Activated naive CD8-positive, alpha-beta T cell treated with anti-CD3 and anti-CD28 coated beads, Interleukin-2, amount 10 ng/mL, durations not matched to agents 7 days and 5 days (primary cell): ENCODE measurements at places on chromosomes 13 and 19.

- DNase-seq: no peak
Observed at GRCh38 chr13:32745509-32745908, 159.3 kb downstream of the PDS5B start.

- DNase-seq: no peak
Observed at GRCh38 chr19:41299046-41299754, 10.8 kb upstream of the CCDC97 start.

GRCh38 chr13:53612200-53612599 lies 583.6 kb downstream of the OLFM4 start:
- DNase-seq: no peak

- DNase-seq: no peak
Observed at GRCh38 chr19:50711196-50711595, 8.4 kb downstream of the SHANK1 start.

GRCh38 chr13:31909864-31910551 lies 121.6 kb upstream of the FRY start:
- DNase-seq: no peak

DNA sequence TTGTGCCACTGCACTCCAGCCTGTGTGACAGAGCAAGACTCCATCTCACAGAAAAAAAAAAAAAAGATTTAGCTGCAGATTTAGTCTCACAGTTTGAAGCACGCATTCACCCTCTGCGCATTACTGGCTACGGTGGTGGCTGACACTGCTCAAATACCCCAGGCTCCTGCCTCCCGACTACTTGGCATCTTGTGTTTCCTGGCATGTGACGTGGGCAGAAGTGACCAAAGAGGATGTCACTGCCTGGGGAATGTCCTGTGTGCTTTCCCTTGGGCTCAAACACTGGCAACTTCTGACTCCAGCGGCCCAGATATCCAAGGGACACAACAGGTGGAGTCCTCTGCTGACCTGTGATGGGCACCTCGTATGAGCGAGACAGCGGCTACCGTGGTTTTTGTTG lies 24.7 kb upstream of the EIF3G start:
- DNase-seq: no peak

- DNase-seq: no peak
Observed at GRCh38 chr19:47470447-47471195, 1.1 kb downstream of the SLC8A2 start.

DNA sequence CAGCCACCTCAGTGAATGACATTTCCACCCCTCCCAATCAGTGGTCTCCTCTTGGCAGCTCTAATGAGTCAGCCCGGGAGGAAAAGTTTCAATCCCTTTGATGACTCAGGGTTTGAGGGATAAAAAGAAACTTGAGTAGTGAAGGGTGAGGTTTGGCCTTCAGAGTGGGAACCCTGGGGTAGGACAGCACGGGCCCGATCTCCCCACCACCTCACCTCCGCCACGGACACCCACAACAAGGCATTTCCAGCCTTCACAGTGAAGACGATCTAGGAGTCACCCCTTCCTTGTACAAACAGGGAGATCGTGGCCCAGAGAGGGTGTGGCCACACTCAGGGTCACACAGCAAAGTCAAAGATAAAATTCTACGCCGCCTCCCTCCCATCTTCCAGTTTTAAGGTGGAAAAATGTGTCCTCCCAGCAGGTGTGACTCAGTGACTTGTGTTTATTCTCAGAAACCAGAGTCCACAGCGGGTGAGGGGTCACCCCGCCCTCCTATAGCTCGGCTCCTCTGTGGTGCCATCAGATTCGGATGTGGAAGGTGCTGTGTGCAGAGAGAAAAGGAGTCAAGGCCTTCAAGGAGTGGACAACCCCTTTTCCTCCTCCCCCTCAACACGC lies 12.3 kb downstream of the CIB3 start:
- DNase-seq: no peak

- no peak for DNase-seq
Observed at GRCh38 chr13:32008518-32009175, 22.9 kb upstream of the FRY start.

DNA sequence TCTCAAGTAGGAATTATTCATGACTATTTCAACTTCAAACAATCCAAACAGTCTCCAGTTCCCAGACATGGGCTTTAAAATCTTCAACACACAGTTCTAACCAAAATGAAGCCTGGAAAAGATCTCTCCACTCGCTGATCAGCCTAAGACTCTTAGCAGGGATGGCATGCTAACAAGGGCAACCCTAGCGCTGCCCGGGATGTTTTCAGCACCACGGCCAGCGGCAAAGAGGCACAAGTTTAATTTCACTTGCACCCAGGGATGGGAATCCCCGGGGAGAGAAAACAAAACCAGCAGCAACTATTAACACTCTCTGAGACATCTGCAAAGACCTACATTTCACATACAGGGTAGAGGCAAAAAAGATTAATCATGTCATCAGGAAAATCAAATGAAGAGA lies 43.0 kb downstream of the CACNA1A start:
- DNase-seq: peak; percentile 41

DNA sequence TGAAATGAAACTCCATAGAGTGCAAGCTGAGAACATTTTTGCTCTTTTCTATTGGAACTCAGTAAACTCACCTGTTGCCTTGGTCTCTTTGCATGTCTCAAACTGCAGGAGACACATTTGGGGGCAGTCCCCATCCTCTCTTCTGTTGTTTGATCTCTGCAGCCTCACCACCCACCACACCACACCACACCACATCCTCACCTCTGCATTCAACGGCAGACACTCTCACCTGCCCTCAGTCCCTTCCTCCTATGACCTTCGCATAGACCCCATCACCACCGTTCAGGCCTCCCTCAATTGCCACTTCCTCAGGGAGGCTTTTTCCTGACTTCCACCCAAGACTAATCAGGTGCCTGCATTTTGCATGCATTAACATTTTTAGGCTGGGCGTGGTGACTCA lies 14.4 kb upstream of the TPM4 start:
- peak; percentile 81 for DNase-seq

DNA sequence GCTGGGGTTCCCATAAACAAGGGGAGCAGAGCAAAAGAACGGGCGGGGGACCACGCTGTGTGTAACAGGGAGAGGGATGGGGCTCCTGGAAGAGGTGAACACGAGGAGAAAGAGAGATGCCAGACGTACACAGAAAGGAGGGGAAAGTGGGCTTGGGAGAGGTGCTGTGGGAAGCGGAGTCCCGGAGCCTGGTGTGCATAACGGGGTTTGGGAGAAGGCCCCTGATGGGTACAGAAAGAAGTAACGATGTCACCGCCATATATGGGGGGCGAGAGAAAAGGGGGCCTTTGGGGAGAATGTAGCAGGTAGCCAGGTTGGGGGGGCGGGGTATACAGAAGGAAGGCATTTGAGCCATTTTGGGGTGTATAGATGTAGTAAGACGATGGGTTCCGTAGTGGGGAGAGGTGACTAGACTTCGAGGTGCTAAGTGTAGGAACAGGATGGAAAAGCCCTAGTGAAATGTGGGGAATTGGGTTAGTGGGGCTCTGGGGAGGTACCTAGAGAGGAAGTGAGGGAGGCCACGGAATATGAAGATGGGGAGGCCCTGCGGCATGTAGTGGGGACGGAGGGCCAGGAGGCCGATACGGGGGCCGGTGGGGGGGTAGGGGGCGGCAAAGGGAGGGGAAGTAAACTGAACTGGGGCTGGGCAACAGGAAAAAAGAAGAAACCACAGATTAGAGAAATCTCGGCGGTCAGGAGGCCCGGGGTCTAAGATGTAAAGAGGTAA lies 787 bp downstream of the ZNF580 start:
- DNase-seq: no peak

DNA sequence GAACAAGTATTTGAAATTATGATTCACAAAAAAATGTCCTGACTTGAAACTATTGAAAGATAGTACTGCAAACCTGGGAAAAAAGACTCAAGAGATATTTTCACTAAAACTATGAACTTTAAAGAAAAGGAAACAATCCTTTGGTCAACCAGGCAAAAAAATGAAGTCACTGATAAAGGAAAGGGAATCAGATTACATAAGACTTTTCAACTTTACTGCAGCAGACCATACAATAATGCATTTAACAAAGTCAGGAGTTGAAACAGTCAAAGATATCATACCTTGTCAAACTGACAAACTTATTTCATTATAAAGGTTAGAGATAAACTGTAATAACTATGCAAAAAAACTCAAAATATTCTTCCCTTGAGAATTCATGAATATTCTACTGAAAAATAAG lies 361.6 kb downstream of the DLEU7 start:
- DNase-seq: no peak

- DNase-seq: no peak
Observed at GRCh38 chr13:79034341-79034740, 371.7 kb downstream of the RBM26 start.

- no peak for DNase-seq
Observed at GRCh38 chr13:33278913-33279312, 6.6 kb downstream of the STARD13 start.

DNA sequence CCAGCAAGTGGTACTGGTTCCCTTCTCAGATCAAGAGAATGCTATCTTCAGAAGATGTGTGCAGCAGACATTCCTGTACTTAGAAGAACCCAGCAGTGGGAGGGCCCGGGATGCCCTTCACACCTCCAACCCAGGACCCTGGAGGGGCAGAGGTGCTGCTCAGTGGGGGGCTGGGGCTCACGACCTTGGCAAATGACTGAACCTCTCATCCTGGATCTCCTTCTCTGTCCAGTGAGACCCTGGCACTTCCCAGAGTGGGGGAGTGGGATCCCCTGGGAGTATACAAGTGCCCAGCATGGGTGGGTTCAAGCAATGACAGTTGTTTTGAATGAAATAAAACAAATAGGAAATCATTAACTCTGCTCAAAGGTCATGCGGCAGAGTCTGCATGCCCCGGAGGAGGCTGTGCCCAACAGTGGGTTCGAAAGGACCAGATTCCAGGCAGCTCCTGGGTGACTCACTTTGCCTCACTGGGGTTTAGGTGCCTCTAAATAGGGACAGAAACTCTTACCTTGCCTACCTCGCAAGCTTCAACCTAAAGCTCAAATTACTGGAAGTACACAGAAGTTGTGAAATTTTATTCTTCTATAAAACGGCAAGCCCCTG lies 26.9 kb downstream of the GGACT start:
- no peak for DNase-seq

- peak; percentile 52 for DNase-seq
Observed at GRCh38 chr19:12784871-12785430, 6.3 kb upstream of the JUNB start.

GRCh38 chr19:23415034-23415433 lies 19.8 kb upstream of the ZNF91 start:
- no peak for DNase-seq
